ENCODE measurements at places on chromosomes 5 and 9.
A peak's percentile ranks its signal among the peaks of the same experiment; 100 is the strongest.

GRCh38 chr9:88166660-88167059, 28.4 kb upstream of the SPATA31C2 start:
- DNase-seq = no peak

DNA sequence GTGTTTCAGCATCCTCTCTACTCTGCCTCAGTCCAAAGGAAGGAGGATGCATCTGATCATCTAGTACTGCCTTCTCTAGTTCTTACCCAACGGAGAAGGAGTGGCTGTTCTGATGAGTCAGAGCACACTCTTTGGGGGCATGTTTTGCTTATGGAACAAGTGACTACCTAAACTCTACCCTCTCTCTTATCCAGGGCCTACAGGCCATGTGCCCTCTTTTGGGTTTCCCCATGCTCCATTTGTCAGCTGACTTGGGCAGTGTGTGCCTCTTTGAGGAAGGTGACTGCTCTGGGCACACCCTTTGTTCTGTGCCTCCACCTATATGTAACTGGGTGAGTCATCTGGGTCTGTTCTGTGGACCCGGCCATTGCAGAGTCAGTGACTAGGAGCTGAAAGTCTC, 89.6 kb upstream of the BNC2 start:
- peak; percentile 29 for DNase-seq

DNA sequence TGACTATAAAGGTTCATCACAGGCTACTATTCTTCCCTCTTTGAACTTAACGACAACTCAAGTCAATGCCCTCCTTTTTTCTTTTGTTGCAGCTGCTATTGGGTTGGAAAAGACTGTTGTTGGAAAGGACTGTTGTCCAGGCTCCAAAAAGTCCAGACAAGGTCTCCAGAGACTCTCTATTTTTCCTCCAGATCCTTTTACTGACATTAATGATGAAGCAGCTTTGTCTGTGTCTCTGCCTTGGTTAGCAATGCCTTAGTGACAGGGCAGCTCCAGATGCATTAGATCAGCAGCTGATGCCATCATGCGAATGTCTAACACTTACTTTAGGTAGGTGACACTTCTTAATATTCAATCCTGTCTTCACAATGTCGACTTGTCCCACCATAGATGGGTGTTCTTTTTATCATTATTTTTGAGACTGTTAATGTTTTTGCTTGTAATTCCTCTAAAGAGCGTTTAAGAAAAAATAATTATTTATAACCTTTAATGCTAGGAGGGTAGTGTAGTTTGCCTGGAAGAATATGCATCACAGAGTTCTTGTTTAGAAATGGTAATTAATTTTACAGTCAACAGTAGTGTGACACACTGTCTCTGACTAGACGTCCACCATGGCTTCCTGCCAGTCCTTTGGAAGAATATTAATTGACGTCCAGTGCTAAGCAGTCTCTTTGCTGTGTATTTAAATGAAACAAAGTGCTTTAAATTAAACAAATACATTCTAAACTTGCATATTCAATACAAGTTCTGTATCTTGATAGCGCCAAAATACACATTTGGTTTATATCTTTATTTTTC, 492.2 kb downstream of the NR2F1-AS1 start:
- DNase-seq = no peak

DNA sequence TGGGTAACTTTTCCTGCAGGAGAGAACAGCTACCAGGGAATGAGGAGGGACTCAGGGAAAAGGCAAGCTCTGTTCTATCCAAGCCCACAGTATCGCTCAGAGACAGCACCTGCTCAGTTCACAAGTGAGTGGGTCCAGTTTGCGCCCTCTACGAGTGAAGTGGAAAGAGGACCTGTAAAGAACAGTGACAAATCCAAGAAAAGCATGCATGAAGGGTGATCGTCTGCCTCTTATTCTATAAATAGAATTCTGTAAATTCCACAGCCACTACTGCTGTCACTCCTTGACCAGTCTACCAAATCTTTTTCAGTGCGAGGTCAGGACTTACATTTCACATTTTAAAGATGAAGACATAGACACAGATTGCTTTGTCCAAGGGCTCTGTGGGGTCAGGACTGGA, 117.5 kb downstream of the ENTREP1 start:
- no peak for DNase-seq

- DNase-seq = no peak
These were observed 37.7 kb upstream of the CSNK1G3 start for GRCh38 chr5:123474228-123474627.

- no peak for DNase-seq
These were observed 60.8 kb downstream of the ARHGAP26 start for GRCh38 chr5:142831009-142831383.

DNA sequence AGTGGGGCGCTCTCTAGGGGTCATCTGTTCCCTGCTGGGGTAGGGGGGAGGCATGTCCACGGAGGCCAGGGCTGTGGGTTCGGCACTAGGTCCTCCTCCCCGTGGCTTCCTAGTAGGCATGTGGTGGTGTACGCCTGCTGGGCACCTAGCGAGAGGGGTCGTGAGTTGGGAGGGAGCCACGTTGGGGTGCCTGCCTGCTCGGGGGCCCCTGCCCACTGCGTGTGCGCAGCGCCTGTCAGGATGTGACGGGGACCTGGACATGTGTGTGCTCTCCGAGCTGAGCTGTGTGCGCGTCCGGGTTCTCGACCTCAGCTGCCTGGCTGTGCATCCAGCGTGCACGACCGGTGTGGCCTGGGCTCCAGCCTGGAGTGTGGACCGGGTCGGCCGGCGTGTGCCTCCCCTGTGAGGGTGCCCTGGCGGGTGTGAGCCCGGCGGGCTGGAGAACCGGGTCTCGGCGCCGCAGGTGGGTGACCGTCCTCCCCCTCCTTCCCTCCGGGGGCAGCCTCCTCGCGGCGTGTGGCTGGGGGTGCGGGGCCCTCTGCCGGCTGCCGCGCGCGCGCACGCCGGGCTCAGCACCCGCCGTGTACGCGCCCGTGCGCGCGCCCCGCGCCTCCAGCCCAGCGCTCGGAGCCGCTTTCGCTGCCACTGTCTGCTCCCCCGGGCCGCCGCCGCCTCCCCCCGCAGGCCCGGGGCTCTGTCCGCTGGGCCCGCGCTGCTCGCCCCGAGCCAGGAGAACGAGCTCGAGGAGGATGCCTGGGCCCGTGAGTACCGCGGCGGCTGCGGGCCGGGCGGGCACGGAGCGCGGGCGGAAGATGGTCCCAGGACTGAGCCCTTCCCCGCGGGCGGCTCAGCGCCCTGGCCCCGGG, at the start of gene PRR7:
Gene PRR7, plus strand, starts transcription at position 615 of the 866 bp plus-strand sequence. CDS start 8,254 bp downstream, outside the sequence.
- peak; percentile 60 for DNase-seq

DNA sequence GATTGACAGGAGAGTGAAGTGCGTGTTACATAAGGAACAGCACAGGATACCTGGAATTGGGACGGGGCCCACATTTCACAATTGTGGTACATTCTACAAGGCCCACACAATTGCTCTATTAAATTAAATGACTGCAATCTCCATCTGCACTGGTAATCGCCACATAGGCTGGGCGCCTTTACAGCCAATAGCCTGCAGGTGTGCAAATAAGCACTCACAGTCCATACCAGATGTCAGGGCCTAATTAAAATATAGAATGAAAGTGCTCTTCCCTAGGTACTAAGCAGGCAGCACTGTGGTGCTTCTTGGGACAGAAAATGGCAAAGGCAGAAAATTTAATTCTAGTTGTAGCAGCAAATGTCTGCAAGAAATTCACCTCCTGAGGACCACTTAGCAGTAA, 82.7 kb downstream of the ATP10B start:
- DNase-seq = no peak

DNA sequence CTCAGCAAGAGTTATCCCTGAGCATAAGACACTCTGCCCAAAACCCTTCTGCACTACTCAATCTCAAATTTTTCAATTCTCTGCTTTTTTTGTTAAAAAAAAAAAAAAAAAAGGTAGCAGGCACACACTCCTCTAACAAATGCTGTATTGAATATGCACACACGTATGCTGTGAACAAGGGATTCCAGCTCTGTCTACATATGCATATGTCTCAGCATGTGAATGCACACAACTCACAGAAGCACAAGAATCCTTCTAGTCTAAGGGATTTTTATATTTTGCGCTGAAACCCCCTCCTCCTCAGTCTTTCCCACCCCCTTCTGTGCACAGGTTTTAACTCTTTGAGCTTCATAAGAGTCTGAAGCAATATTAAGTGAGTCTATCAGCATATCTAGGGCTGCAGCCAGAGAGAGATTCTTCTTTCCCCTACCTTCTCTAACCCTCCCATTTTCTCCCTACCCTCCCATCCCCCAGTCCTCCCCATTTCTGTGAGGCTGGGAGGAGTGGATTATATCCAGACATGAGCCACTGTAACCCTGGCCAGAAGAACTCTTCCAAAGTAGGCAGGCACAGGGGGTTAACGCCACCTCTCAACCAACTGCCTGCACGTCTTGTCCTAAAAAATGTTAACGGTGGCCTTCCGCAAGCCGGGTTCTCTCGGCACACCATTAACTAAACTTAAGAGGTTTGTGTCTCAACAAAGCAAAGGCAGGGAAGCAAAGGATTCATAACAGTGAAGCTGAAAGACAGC, 1.0 kb downstream of the GABRB2 start:
- DNase-seq = no peak

GRCh38 chr5:153490118-153491037, at the start of gene GRIA1:
Gene GRIA1 (plus strand): TSS chr5:153490670.
- no peak for DNase-seq

DNA sequence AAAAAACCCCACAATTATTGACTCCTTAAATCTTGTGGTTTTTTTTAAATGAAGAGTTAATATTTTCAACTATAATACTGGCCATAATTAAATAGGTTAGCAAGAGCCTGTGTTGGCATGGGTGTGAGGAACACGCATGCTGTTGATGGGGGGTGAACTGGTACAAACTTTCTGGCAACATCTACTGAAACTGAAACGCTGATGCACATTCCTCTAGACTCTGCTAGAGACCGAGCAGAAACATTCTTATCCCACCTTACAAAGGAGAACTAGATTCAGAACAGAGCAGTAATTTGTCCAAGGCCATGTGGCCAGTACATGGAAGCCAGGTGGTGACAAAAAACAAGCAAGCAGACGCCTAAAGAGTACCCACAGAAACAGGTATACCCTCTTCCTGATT, 2.4 kb downstream of the BICD2 start:
- no peak for DNase-seq

- peak; percentile 45 for DNase-seq
These were observed 53.3 kb upstream of the FAM169A start for GRCh38 chr5:74919487-74919886.

DNA sequence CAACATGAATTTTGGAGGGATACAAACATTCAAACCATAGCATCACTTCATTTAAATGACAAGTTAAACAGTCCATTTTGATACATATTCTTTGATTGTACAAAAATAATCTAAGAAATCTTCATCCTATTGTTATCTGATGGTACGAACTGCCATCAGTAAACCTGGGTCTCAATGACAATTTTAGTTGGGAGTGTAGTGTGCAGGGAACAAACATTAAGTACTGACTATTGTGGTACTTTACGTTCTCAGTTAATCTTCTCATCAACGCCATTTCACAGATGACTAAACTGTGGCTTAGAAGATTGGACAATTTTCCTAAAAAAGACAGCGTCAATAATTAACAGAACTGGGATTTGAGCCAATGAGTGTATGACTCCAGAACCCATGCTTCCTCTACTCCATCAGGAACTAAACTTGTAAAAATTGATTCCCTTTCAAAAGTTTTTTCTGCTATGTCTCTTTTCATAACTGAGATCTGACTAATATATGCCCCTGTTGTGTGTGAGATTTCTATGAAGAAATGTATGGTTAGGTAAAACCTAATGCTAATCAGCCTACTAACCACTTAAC, 21.1 kb downstream of the TNPO1 start:
- no peak for DNase-seq

Measured in mammary epithelial cell (primary cell).